Gastroesophageal sphincter (tissue), 4 donors: ENCODE measurements at places on chromosomes 13 and 19.

DNA sequence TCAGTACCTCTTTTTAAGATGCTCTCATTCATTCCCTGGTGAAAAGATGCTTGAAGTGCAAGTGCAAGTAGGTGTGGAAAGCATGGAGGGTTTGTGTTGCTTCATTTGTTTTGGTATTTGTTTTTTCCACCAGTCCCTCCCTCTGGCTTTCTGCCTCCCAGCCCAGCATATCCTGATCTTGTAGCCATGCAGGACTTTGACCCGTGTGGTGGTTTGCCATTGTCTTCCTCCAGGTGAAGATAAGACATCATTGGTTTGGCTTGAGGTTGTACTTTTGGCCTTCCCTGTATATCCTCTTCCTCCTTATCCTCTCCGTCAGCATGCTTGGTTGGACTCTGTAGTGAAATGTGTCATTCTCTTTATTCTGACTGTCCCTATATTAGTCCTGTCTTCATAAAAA is 9.1 kb downstream of the SPINT2 start:
- no peak for ATAC-seq

GRCh38 chr13:46541210-46541609 is 11.8 kb upstream of the LRCH1 start:
- ATAC-seq, result no peak

DNA sequence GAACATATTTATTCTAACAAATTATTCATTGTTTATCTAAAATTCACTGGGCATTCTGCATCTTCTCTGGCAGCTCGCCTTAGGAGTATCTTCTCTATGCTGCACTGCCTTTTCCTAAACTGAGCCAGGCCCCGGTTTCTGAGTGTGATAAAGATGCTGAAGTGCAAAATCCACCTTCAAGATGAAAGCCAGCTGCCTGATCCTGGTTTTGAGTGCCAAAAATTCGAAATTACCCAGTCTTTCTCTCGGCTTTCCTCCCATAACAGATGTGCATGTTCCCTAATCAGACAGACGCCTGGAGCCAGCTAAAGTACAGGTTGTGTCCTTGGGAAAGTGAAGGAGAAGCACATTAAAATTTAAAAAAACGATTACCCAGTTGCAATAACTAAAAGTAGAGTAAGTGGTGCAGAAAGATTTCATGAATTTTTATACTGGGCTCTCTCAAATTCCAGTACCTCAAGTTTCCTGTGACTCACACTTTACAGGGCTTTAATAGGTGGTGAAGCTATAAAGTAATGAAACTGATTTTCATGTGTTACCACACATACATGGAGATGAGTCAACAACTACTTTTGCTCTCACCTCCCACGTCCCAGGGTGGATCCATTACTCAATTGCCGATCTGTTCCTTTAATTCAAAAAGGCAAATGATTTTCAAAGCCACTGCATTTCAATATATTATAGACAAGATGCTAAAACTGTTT is 65.0 kb upstream of the GTF2F2 start:
- peak; percentile 76 for ATAC-seq

- ATAC-seq, result no peak
Measured at GRCh38 chr19:33429891-33430673, 56.6 kb downstream of the CEBPG start.

DNA sequence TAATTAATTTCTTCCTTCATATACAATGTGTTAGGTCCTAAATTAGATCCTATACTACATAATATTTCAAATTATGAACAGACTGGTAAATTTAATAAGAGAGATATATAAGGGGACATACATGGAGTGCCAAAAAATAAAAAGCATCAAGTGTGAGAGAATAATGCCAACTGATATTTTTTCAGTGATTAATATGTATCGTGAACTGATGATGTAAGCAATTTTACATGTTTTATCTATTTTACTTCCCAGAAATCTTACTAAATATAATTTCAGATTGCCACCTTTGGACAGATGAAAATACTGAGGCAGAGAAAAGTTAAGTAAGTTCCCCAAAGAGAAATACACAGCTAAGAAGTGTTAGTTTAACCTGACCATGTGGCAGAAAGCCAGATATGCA is 870.8 kb downstream of the SLITRK5 start:
- no peak for ATAC-seq

DNA sequence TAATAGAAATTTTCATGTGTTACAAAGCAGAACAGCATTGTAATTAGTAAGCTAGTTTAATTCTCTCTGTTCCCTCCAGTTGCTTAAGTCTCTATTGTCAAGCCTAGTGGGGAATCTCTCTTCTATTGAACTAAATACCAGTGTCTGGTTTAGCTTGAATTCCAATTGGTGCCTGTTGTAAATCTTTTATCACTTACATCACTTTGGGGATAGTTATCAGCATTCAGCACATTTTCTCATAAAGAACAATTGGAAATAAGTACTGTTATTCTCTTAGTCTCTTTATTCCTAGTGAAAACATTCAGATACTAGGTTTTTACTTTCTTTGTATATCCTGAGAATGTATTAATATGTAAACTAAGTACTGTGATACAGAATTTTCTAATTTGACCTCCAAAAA is 25.2 kb downstream of the IPO5 start:
- ATAC-seq, result no peak

DNA sequence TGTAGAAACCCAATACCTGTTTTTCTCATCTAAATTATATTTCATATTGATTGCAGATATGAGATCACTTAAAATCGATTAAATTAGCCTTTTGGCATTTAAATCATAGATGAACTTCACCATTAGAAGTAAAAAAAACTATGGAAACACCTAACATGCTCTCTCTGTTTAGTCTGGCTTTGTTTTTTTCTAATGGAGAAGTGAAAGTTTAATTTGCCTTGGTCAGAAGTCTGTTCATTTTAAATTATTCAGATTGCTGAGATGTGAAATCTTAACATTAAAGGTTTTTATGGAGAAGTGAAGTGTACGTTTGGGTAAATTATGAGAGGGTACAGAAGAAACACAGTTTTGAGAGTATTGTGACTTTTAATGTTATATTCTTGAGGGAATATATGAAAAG is 6.7 kb downstream of the SUGT1 start:
- no peak for ATAC-seq

- ATAC-seq, result no peak
Measured at GRCh38 chr13:97724450-97724849, 229.0 kb upstream of the IPO5 start.

DNA sequence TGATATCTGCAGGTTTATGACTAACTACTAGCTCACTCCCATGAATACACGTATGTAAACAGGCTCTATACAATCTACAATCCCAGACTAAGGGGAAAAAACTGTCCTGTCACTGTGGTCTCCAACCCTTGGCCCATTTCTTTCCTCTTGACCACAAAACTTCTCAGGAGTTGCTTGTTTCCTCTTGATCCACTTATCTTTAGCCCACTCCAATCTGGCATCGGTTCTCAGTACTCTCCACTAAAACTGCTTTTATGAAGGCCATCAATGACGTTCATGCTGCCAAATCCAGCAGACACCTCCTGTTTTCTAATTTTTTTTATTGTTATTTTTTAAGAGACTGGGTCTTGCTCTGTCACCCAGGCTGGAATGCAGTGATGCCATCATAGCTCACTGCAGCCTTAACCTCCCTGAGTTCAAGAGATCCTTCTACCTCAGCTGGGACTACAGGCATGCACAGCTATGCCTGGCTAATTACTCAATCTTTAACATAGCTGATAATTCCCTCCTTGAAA is 31.9 kb upstream of the USPL1 start:
- no peak for ATAC-seq

DNA sequence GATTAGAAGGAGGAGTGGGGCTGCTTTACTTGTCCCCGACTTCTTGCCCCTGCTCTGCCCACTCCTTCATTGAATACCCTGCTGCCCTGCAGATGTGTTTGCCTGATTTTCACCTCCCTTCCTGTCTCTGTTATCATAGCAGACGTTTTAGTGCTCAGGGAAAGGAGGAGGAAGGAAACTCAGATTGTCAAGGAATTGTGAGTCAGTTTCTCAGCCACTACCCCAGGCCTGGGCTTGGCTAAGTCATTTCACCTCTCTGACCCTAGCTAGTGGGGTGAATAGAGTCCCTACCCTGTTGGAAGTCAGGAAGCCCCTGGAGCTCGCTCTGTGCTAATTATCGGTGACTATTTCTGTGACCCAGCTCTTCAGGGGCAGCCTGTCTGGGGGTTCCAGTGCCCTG is 3.9 kb downstream of the BCKDHA start:
- ATAC-seq, result no peak

- ATAC-seq, result no peak
Measured at GRCh38 chr13:102902789-102903347, 57.0 kb downstream of the ERCC5 start.

GRCh38 chr19:10566658-10567410 is 1.0 kb upstream of the KRI1 start:
- ATAC-seq, result no peak

- no peak for ATAC-seq
Measured at GRCh38 chr19:8065875-8066261, 13.3 kb downstream of the CCL25 start.

GRCh38 chr19:4172861-4173473 is 9.4 kb downstream of the SIRT6 start:
- ATAC-seq, result peak; percentile 62

DNA sequence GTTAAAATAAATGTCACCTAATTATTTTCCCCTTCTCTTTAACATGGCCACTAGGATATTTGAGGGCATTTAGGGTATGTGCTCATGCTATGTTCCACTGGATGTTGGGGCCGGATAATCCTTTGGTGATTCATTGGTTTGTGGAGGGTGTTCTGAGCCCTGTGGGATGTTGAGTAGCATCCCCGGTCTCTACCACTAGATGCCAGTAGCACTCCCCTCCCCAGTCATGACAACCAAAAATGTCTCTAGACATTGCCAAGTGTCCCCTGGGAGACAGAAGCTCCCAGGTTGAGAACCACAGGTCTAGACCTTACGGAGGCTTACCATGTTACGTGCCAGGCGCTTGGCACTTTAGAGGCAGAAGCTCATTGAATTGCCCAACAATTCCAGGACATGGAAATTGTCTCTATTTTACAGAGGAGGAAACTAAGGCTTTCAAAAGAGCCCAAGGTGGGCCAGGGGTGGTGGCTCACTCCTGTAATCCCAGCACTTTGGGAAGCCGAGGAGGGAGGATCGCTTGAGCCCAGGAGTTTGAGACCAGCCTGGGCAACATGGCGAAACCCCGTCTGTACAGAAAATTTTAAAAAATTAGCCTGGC is 14.1 kb downstream of the SHANK1 start:
- ATAC-seq, result no peak

DNA sequence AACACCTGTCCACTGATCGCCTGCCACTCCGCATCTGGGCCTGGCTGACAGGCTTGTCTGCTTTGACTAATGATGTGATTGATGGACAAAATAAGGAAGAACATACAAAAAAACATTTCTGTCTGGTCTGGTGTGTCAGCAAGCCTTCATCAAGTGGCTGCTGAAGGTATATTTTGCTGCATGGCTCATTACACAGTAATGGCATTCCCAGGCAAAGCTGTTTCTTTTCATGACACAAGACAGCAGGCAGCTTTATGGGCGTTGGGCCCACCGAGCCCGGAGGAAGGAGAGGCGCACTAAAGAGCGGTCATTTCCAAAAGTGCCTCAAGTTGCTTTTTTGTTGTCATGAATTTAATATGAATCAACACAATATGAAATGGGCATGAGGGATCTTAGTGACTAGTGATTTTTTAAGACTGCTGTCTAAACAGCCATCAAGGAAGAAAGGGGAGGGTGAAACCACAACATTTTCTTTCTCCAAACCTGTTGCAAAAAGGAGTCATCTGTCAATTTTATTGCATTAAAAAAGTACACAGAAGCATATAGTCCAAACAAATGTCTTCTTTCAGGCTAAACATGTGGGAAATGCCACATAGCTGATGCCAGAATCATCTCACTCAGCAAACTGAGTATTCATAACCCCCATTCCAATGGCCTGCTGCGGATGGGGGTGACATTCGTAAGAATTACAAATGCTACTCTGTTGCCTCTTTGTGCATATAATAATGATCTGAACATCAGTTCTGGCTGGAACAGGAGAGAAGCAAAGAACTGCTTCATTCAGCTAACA is 476.6 kb downstream of the ZNF536 start:
- ATAC-seq, result no peak

- no peak for ATAC-seq
Measured at GRCh38 chr19:2167896-2168618, 4.3 kb downstream of the DOT1L start.

DNA sequence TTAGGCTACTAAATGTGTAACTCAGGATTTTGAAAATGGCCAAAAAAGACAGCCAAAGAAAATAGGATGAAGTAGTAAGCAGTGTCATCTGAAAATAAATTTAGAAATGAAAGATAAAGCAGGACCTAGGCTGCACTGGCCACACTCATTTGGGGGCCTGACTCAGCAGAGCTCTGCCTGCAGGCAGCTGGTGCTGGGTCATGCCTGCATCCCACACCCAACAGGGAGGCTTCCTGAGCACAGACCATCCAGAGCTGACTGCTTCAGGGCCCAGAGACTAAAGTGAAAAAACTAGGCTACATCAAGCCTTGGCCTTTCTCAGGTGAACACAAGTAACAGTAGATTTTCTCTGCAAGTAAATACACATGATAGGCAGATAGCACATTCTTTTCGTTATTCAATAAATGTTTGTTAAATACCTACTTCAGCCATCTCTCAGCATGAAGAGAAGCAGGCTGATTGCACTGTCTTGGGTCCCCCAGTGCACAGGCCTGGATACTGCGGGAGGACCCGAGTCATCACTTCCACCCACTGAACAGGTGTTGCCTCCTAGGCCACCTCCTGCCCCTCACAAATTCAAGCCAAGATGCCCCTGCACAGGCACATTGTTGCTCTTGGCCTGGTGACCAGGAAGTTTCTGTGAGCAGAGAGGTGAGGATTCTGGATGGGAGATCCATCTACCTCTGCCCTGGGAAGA is 284.0 kb downstream of the OXGR1 start:
- ATAC-seq, result no peak

DNA sequence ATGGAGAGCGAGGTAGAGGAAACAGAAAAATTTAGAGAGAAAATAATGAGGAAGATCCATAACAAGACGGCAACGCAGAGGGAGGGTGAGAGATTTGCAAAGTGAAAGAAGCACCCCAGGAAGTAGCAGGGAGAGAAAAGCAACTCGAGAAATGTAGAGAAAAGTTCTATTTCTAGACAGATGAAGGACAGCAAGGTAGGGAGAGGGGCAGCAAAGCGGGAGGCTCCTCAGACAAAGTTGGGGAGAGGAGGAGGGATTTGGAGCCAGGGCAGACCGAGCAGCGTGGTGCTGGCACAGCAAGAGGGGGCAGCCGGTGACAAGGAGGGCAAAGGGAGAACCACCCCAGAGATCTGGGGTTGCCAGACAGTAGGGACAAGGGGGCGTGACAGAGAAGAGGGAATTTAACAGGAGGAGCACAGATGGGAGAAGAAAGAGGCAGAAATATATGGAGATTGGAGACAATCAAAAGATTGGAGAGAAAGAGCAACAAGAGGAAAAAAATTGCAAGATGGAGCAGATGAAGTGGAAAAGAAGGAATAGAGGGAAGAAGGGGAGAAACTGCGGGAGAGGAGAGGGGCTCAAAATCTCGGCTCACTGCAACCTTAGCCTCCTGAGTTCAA is 989 bp downstream of the ZNF766 start:
- ATAC-seq, result no peak
